ENCODE measurements at places on chromosomes 6 and 20.

- DNase-seq = peak; percentile 87
Measured at GRCh38 chr6:33206864-33207551, 1.3 kb upstream of the RING1 start.

GRCh38 chr6:44733868-44734267 lies 346.4 kb downstream of the CDC5L start:
- DNase-seq = no peak

DNA sequence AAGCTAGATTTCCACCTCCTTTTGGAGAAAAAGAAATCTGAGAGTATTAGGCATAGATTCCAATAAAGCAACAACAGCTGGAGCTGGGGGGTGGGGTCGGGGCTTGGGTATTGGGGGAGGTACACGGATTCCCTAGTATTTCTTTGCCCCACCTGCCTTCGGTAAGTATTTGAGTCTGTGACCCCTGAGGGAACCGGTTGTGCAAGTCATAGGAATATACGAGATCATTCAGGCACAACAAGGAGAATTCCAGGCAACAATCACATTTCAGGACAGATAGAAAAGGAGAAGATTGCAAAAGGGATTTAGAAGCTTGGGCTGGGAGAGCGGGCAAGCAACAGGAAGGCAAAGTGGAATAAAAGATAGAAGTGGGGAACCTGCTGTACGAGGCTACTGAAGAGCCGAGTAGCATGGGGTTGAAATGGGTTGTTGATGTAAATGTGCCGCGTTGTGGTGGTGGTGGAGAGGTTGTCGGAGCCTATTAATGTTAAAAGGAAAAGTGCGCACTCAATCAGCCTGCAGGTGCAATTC lies 148.9 kb downstream of the BCAS1 start:
- DNase-seq = no peak

DNA sequence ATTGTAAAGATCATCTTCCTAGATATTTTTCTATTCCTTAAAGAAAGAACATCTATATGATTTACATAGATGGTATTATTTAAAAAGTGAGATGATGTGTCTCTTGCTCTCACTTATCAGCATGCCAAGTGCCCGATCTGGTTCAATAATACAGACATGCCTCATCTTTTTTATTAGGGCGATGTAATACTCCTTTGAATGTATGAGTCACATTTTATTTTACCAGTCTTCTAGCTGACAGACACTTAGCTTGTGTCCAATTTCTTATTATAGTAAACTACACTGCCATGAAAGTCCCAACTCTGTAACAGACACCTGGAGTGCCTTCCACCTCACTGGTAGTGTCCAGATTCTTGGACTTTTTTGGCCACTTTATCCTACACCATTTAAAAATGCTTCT lies 586.6 kb upstream of the BTBD3 start:
- no peak for DNase-seq

DNA sequence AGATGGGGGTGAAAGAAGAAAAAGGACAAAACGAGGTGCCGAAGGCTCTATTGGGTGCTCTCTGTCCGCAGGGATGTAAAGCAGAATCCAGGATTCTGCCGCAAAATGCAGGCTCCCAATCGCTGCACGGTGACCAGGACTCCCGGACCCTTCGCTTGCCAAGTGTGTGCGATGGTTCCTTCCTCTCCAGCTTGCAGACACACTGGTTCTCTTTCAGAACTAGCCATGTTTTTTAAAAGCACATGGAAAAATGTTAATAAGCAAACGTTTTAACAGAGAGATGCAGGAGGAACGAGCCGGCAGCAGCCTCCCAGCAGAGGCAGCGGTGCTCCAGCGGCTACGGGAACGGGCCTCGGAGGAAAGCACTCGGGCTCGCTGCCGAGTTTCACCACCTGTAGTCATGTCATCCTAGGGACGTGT lies 59.6 kb downstream of the ZNF831 start:
- DNase-seq = no peak

GRCh38 chr6:53199156-53199555 lies 50.5 kb upstream of the GCM1 start:
- DNase-seq = no peak

DNA sequence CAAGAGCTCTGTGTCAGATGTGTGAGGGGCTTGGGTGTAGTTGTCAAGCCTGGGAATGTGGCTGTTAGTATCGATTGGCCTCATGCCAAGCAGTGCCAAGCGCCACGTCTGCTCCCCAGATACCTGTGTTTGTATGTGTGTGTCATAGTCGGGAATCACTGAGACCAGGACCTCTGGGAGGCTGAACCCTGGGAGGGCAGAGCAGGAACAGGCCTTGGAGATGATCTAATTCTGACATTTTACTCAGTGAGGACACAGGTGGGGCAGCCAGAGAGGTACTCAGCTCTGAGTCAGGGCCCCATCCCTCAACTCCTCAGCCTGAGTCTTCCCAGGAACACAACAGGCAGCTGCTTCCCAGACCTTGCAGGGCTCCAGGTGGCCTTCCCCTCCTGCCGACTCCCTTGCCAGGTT lies 51.2 kb upstream of the FANCE start:
- DNase-seq = no peak

DNA sequence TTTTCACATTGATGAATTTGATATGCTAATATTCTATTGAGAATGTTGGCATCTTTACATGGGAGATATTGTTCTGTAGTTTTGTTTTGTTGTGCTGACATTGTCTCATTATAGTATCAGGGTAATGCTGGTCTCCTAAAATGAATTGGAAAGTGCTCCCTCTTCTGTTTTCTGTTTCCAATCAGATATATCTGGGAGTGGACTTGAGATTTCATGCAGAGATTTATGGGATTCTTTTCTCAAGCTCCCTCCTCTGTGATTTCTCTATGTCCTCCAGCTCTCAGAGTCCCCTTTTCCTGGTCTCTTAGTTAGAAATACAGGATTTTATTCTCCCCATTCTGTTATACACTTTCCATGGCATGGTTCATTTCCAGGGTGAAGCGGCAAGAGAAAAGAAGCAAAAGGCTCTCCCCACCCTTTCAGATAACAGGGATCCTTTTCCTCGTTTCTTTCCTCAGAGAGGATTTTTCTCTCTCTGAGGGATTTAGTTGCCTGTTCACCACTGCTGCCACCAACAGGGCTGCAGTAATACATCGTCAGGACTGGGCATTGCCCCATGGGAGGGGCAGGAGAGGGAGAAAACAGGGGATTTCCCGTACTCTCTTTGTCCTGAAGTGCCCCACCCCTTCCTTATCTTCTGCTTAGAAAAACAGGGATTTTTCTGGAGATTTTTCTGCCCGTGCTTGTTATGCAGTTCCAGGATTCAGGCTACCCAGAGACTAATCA lies 59.3 kb upstream of the STMND1 start:
- peak; percentile 75 for DNase-seq

DNA sequence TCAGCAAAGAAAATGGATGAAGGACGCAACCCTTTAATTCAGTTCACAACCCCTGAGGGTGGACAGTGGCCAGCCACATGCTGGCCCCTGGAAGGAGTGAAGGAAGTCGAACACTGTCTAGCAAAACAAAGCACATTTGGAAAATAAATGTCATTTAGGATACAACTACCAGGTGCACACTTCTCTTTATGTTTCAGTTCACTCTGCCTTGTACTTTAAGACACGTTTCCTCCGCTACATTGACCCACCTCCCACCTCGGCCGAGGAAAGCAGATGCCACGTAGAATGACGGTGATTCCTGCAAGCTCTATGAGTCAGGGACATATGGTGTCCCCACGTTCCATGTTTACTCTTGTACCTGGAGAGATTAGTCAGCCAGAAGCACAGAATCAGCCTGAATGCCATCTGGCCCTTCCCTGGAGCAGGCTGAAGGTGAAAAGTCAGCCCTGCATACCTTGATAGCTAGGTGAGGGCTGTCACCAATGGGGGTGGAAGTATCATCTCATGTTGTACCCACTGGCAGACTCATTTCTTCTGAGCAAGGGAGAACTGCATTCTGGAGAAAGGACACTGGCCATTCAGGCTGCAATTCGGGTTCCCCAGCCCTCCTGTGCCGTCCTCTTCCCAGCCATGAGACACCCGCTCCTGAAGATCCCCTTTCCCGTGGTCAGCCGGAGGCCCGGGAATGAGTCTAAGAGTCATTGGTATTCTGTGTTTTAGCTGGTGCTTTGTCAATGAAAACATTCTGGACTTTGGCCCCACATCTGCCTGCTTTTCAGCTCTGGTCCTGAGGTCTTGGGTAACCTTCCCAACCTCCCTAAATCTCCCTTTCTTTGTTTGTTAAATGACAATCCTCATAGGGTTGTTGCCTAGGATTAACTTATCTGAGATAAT lies 60.6 kb downstream of the FOXA2 start:
- no peak for DNase-seq

GRCh38 chr20:17895641-17896171 lies 72.9 kb downstream of the SNX5 start:
- peak; percentile 45 for DNase-seq

All from fibroblast of skin of back (primary cell).